Neural progenitor cell (in vitro differentiated cells): ENCODE measurements at places on chromosomes 4 and X. TPM values are rescaled to one million over a fixed set of nuclear protein-coding genes. Genes with fewer than 3 reads are reported as not detected.

DNA sequence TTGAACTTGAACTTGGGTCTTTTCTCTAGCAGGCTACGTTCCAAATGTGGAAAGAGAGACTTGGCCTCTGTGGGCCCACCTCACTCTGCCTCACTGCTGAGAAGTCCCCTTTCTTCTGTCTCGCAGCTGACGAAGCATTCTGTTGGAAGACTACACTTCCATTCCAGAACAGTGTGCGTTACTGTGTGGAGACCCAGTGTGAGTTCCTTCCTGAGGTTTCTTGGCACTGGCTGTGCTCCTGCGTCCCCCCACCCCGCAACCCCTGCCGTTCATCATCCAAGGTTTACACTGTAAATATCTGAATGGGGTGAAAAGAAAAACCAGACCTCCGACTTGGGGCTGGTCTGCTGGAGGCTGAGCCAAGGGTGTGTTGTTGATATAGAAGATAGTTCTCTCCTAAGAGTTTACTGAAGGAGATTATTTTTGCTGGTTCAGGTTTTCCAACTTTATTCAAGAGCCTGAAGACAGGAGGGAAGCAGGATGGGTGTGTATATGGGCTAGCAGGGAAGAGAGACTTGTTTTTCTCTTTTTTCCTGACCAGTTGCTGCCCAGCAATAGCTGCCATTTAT is 34.7 kb downstream of the NHSL2 start:
- no peaks in the 10 kb centered on the region for H3K27me3 ChIP-seq
- no peaks in the 10 kb centered on the region for H3K36me3 ChIP-seq
- no peak for DNase-seq
- H3K4me1 ChIP-seq, result peaks cover 4% of the 10 kb centered on the region
- no peak overlapping the region for H3K4me3 ChIP-seq

DNA sequence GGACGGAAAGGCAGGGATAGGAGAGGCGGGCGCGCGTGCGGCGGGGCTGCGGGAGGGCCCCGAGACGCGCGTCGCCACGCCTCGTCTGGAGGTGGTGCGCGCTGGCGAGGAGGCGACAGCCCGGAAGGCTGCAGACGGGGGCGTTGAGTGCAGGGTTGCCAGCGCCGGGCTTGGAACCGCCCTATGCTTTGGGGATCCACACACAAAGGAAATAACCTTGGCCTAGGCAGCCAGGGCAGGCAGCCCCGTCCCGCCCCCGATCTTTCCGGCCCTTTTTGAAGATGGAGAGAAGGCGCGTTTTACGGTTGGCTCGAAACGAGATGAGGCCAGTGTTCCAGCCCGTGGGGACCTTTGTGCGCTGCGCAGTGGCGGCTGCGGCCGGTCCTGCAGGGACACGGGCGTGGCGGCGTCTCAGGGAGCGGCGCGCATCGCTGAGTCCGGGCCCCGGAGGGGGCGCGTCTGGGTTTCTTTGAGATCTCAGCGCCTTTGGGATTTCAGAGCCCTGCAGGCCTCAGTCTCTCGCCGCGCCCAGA is 50.8 kb upstream of the TRIM2 start:
- H3K27me3 ChIP-seq, result peaks cover 79% of the 10 kb centered on the region
- H3K4me3 ChIP-seq, result peak overlapping the region; percentile 55
- no peak overlapping the region for H3K27ac ChIP-seq
- peaks cover 32% of the 10 kb centered on the region for H3K4me1 ChIP-seq

DNA sequence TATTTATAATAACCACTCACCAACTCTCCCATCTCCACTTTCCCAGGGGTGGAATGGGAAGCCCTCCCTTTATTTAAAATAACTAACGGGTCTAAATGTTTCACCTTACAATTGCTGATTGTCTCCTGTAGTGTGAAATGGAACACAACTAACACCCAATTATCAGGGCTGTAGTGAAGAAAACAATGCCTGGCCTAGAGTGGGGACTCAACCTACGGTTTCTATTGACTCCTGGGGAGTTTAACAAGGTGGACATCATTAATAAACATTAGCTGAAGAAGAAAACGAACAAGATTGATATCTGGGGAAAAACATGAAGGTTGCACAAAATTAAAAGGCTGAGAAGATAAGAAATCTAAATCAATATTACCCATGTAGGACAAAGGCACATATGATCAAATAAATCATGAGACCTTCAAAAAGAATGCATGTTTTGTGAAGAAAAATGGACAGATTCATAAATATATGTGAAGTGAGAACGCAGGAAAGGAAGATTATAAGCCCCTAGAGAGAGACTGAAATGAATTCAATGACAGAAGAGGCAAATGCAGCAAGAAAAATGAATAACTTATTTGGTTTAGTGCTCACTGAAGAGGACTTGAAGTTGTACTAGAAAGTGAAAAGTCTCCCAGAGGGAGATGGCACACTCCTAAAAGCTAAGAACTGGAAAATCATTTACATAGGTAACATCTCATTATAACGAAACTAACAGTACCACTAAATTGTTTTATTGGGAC is 593.0 kb upstream of the AADAT start:
- no peak overlapping the region for H3K4me3 ChIP-seq
- no peak overlapping the region for H3K27ac ChIP-seq
- DNase-seq, result peak; percentile 24

DNA sequence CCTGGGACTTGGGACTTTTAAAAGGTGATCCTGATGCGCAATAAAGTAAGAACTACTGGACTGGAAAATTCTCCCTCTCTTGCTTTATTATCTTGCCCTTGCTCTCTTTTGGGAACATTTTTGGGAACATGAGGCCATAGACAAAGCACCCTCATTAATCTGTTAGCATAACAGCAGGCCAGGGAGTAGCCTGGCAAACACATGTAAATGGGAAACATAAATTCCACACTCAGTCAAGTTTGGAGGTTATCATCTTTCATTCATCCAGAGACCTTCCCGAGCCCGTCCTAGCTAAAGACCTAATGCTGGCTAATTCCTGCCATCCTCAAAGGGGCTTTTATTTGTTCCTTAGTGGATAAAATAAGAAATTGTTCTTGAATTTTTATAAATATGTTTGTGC is 162.8 kb upstream of the ARX start:
- H3K36me3 ChIP-seq, result no peaks in the 10 kb centered on the region
- no peaks in the 10 kb centered on the region for H3K4me1 ChIP-seq
- no peak for DNase-seq
- no peaks in the 10 kb centered on the region for H3K27me3 ChIP-seq
- no peak overlapping the region for H3K27ac ChIP-seq
- no peak overlapping the region for H3K4me3 ChIP-seq

- peak within 1 kb of the TSS; percentile 69 for H3K4me3 ChIP-seq
- peaks cover 20% of the 10 kb centered on the region for H3K27me3 ChIP-seq
- DNase-seq, result no peak
- no peaks in the 10 kb centered on the region for H3K36me3 ChIP-seq
- H3K4me1 ChIP-seq, result peaks cover 17% of the 10 kb centered on the region
- H3K27ac ChIP-seq, result peak within 1 kb of the TSS; percentile 86
These were observed at the start of gene PPP3CA for GRCh38 chr4:101347267-101347556. PPP3CA (minus strand) TSS chr4:101347526.

GRCh38 chrX:153649178-153649914 is 2.3 kb downstream of the DUSP9 start:
- H3K4me1 ChIP-seq, result no peaks in the 10 kb centered on the region
- no peak overlapping the region for H3K4me3 ChIP-seq
- no peak overlapping the region for H3K27ac ChIP-seq
- H3K27me3 ChIP-seq, result peaks cover 53% of the 10 kb centered on the region

DNA sequence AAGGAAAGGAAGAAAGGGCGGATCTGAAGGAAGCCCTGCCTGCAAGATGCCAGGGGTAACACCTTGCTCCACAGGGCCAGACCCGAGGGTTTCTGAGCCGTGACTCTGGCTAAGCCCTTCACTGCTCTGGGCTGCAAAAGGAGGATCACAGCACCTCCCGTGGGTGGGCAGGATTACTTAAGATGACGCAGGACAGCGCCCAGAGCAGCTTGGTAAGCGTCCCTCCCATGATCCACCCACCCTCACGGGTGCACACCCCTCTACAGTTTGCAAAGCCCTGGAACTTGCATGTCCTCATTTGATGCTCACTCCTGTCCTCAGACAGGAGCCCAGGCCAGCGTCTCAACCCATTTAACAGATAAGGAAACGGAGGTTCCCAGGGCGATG is 64.9 kb downstream of the CRMP1 start:
- H3K36me3 ChIP-seq, result peaks cover 5% of the 10 kb centered on the region
- no peak for DNase-seq
- no peak overlapping the region for H3K4me3 ChIP-seq
- H3K4me1 ChIP-seq, result no peaks in the 10 kb centered on the region
- no peak overlapping the region for H3K27ac ChIP-seq
- no peaks in the 10 kb centered on the region for H3K27me3 ChIP-seq

DNA sequence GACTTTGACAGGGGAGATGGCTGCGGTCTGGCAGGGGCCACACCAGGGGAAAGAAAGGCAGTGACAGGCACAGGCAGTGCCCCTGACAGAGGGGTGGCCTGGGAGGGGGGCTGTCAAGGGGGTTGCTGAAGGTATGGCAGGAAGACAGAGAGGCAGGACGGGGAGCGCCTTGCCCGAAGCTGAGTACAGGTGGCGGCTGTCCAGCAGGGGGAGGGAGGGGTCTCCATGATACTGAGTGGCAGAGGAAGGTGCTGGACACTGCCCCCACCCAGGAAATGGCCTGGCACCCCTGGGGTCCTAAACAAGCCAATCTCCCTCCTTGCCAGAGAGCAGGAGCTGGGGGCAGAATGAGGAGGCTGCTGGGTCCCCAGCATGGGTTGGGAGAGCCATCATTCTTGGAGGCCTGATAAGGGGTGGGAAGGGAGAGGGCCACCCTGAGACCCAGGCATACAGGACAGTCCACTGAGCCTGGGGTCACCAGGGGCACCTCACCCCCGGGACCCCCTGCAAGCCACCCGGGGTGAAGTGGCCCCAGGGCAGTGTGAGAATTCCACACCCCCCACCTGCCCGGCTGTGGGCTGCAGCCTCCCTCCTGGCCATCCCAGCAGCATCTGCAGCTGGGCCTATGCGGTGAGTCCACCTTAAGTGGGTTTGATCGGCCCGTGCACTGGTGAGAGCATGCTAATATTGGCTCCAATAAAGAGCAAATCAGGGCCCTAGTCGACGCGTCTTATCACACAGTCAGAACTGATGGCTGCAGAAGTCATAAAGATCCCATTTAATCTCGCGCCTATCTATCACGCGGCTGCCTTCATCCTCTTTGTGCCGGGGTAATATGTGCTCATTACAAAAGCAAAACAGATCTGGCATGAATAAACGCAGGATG is 108.5 kb downstream of the FAM53A start:
- H3K4me1 ChIP-seq, result peaks cover 29% of the 10 kb centered on the region
- peaks cover 28% of the 10 kb centered on the region for H3K27me3 ChIP-seq
- no peak overlapping the region for H3K27ac ChIP-seq
- no peaks in the 10 kb centered on the region for H3K36me3 ChIP-seq
- DNase-seq, result no peak

GRCh38 chr4:21949073-21949457 is 493 bp upstream of the KCNIP4 start:
- peak overlapping the region; percentile 78 for H3K4me3 ChIP-seq
- no peak overlapping the region for H3K27ac ChIP-seq
- peaks cover 71% of the 10 kb centered on the region for H3K27me3 ChIP-seq
- peak; percentile 46 for DNase-seq
- H3K4me1 ChIP-seq, result no peaks in the 10 kb centered on the region
- no peaks in the 10 kb centered on the region for H3K36me3 ChIP-seq

GRCh38 chrX:150409486-150409885 is 46.4 kb downstream of the MAMLD1 start:
- no peak for DNase-seq
- no peak overlapping the region for H3K4me3 ChIP-seq
- H3K4me1 ChIP-seq, result no peaks in the 10 kb centered on the region

DNA sequence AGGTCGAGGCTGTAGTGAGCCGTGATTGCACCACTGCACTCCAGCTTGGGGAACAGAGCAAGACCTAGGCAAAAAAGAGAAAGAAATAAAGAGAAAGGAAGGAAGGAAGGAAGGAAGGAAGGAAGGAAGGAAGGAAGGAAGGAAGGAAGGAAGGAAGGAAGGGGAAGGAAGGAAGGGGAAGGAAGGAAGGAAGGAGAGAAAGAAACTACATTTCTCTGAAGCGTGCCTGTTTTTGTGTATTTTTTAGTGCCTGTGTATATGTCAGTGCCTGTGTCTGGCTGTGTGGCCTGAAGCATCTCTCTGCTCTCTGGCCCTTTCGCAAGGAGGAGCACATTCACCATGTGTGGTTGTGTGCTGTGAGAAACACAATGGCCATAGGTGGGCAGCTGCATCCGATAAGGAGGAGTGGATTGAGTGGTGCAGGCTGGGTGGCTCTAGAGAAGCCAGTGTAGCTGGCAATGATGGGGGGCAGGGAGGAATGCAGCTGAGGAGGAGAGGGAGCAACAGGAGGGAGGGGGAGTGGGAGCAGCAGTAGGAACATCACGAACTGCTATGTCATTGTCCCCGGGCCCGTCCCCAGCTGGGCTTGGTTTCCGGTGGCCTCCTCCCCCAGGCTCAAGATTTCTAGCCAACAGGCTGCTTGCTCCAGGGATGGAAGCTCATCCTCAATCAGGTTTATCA is 11.4 kb downstream of the SYN1 start:
- no peak overlapping the region for H3K27ac ChIP-seq
- no peak overlapping the region for H3K4me3 ChIP-seq
- H3K27me3 ChIP-seq, result no peaks in the 10 kb centered on the region
- no peaks in the 10 kb centered on the region for H3K36me3 ChIP-seq

DNA sequence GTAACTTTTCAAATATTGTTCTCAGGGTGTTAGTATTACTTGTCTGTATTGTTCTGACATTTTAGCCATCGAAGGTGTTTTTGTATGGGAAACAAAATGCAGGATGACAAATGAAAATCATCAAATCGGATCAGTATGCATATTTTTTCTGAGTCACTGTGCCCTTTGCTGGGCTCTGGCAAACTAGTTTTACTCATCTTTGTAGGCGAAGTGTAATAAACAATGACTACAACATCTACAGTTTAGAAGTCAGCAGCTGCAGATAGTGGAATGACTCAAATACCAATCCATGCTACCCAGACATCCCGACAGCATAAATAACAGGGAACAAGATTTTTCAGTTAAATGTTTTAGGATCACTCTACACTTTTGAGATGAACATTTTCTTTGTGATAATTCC is 557.3 kb upstream of the TENM3 start:
- no peak overlapping the region for H3K4me3 ChIP-seq
- H3K27me3 ChIP-seq, result no peaks in the 10 kb centered on the region
- H3K27ac ChIP-seq, result no peak overlapping the region
- no peaks in the 10 kb centered on the region for H3K36me3 ChIP-seq
- DNase-seq, result no peak
- H3K4me1 ChIP-seq, result peaks cover 9% of the 10 kb centered on the region

DNA sequence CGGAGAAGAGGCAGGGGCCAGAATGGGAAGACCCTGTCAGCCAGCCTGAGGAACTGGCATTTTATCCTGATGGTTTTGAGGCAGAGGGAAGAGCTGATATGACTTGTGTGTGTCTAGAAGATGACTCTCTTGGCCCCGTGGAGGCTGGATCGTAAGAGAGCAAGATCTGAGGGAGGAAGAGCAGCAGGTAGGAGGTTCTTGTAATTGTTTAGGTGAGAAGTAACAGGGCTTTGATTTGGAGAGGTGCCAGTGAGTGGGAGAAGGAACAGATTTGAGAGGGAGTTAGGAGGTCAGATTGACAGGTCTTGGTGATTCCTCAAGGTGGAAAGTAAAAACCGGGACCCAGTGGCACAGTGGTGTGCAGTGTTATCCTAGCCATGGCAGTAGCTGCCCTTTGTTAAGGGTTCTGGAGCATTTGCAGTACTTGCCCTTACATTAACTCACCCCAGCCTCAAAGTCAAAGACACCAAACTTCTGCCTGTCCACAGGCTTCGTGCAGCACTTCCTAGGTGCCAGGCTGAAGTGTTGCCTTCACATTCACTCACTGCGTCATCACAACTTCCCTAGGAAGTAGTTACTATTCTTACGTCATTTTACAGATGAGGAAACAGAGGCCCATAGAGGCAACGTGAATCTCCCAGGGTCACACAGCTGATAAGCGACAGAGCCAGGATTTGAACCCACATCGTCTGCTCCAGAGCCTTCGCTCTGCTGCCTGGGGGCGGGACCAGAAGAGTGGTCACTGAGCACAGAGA is 23.7 kb downstream of the RTL5 start:
- no peak overlapping the region for H3K4me3 ChIP-seq
- H3K27me3 ChIP-seq, result no peaks in the 10 kb centered on the region
- no peaks in the 10 kb centered on the region for H3K36me3 ChIP-seq
- DNase-seq, result no peak

The MAGEC2 gene
- total RNA-seq, result not detected in 2 replicates

The PRRG3 gene
- total RNA-seq, result 1.9 and 2.0 TPM in 2 replicates
